Neural crest cell (in vitro differentiated cells): ENCODE measurements at places on chromosomes 4 and X. TPM values are rescaled to one million over a fixed set of nuclear protein-coding genes. Genes with fewer than 3 reads are reported as not detected.

DNA sequence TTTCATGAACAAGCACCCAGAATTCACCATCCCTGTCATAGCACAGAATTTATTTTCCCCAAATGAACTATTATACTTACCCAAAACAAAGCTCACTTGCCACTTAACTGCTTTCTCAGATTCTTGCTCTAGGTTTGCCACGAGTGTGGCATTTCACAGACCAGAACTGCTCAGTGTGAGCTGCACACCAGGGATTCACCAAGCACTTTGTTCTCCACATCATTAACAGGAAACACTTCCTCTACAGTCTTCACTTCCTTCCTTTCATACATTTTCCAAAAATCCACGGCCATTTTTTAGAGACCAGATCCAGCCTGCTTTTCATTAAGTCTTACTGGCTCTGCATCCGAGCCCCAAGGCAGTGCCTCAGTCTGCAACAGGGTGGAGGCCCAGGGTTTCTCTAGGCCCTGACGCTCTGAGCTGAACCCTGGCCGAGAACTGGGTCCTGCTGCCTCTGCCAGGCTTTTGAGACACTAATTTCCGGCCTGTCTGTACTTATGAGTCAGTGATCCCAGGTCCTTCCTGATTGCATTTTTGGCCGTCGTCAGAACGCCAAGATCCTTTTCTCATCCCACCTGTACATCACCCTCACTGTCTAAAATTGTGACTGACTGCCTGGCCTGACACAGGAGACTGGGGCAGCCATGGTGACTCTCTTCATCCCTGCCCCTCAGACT lies 67.6 kb upstream of the MTNR1A start:
- no peak for DNase-seq
- peaks cover 24% of the 10 kb centered on the region for H3K4me1 ChIP-seq
- H3K4me3 ChIP-seq, result no peak overlapping the region
- H3K36me3 ChIP-seq, result peaks cover 56% of the 10 kb centered on the region

DNA sequence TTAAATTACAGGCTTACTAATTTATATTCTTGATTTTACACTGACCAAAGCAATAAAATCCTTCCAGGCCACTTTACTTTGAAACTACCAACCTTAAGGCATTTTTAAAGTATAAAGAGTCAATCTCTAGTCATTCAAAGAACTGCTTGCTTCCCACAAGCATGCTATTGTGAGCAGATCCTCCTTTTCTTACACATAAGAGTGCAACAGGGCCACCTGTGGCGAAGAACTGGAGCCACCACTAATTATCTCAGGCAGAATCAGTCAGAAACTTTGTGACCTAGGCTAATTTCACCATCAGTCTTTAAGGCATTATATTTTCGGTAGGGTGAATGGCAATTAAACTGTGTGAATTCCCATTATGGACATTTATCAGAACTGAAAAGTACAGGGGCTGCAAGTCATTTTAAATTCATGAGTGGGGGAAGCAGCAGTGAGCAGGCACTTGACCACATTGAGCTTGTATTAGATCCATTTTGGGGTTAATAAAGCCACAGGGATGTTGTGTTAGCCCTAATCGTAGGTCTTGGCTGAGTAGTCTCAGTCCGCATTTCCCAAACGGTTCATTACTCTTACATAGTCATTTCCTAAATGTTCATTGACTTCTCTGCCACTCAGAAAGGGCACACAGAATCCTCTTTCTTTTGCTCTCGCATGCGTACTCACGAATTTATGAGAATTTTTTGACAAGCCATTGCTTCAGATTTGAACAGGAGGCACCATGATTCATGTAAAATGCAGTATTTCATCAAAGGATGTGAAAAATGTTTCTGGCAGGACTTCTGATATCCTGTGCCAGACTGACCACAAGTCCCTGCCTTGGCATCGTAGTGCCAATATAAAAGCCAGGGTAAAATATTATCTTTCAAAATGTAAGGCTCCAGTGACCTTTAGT lies 39.8 kb downstream of the NPY2R start:
- H3K36me3 ChIP-seq, result no peaks in the 10 kb centered on the region
- no peak overlapping the region for H3K4me3 ChIP-seq
- H3K27me3 ChIP-seq, result peaks cover 4% of the 10 kb centered on the region
- no peak for DNase-seq
- H3K4me1 ChIP-seq, result peaks cover 13% of the 10 kb centered on the region

GRCh38 chr4:1759818-1760223 lies 33.3 kb upstream of the FGFR3 start:
- DNase-seq, result no peak
- no peak overlapping the region for H3K4me3 ChIP-seq
- H3K27me3 ChIP-seq, result no peaks in the 10 kb centered on the region
- H3K4me1 ChIP-seq, result peaks cover 5% of the 10 kb centered on the region

DNA sequence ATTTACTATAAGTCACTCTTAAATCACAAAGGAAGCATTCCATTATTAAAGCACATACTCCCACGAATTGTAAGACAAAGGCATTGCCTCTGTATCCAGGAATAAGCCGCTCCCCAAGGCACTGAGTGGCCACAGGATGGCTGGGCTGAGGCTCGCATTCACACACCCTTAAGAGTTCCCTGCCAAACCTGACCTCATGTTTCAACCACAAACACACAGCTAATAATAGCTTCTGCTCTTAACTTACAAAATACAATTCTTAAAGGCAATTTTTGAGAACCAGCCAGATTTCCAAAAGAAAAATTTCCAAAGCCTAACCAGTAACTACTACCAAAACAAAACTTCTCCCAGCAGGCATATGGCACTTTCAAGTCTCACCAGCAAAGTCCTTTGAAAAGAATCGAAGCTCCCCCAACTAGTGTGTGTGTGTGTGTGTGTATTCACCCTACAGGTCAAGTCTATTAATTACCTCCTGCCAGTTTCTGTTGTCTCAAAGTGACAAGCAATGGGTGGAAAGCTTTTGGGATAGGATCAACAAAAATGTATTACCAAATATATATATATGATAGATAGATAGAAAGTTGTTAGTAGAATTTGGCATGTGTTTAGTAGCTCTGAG lies 36.0 kb downstream of the ARHGAP6 start:
- H3K4me1 ChIP-seq, result no peaks in the 10 kb centered on the region
- no peaks in the 10 kb centered on the region for H3K27me3 ChIP-seq
- peak overlapping the region; percentile 24 for H3K27ac ChIP-seq
- DNase-seq, result no peak
- no peak overlapping the region for H3K4me3 ChIP-seq

GRCh38 chr4:119026662-119027444 lies 108.8 kb upstream of the MYOZ2 start:
- no peak for DNase-seq
- H3K27ac ChIP-seq, result peak overlapping the region; percentile 83
- no peaks in the 10 kb centered on the region for H3K27me3 ChIP-seq
- H3K36me3 ChIP-seq, result no peaks in the 10 kb centered on the region

- H3K27ac ChIP-seq, result no peak overlapping the region
- H3K36me3 ChIP-seq, result no peaks in the 10 kb centered on the region
- DNase-seq, result peak; percentile 3
- no peak overlapping the region for H3K4me3 ChIP-seq
- H3K27me3 ChIP-seq, result no peaks in the 10 kb centered on the region
These were observed 238.8 kb downstream of the GRIA3 start for GRCh38 chrX:123422875-123423274.

DNA sequence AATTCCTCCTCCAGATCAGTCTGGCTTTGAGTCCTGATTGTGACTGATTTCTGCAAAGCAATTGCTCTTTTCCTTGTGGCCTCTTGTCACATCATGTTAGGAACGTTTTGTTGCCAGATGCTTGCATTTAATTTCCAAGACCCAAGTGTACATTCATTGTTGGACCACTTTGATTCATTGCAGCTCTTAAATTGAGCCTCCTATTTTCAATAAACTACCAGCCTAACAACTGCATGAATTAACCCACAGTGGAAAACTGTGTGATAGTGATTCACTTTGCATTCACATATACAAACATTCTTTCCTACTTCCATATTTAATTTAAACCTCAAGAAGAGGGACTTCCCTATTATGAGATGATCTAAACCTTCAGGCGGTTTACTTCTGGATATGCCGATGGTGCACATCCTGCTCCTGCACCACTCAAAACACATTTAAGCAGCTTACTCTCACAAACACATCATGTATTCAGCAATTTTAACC lies 118.4 kb downstream of the AFF1 start:
- H3K4me1 ChIP-seq, result peaks cover 40% of the 10 kb centered on the region
- no peak overlapping the region for H3K27ac ChIP-seq
- H3K36me3 ChIP-seq, result peaks cover 19% of the 10 kb centered on the region
- no peak for DNase-seq

- H3K27me3 ChIP-seq, result no peaks in the 10 kb centered on the region
- H3K4me3 ChIP-seq, result no peak within 1 kb of the TSS
- no peak within 1 kb of the TSS for H3K27ac ChIP-seq
- no peak for DNase-seq
These were observed at the start of gene TKTL2 for GRCh38 chr4:163473576-163473975. Gene TKTL2 (minus strand): TSS chr4:163473754. CDS start chr4:163473734, 20 bp downstream.

GRCh38 chr4:3871881-3872833 lies 106.0 kb downstream of the ADRA2C start:
- no peak overlapping the region for H3K4me3 ChIP-seq
- no peak overlapping the region for H3K27ac ChIP-seq
- peaks cover 2% of the 10 kb centered on the region for H3K36me3 ChIP-seq

- no peak overlapping the region for H3K27ac ChIP-seq
- DNase-seq, result no peak
- no peaks in the 10 kb centered on the region for H3K4me1 ChIP-seq
- H3K36me3 ChIP-seq, result no peaks in the 10 kb centered on the region
- no peaks in the 10 kb centered on the region for H3K27me3 ChIP-seq
- H3K4me3 ChIP-seq, result no peak overlapping the region
These were observed 623.9 kb downstream of the CENPC start for GRCh38 chr4:66921433-66921832.

- H3K27ac ChIP-seq, result peak overlapping the region; percentile 65
- H3K36me3 ChIP-seq, result peaks cover 4% of the 10 kb centered on the region
- no peak for DNase-seq
These were observed 186.4 kb upstream of the GALNT7 start for GRCh38 chr4:172982151-172982590.

DNA sequence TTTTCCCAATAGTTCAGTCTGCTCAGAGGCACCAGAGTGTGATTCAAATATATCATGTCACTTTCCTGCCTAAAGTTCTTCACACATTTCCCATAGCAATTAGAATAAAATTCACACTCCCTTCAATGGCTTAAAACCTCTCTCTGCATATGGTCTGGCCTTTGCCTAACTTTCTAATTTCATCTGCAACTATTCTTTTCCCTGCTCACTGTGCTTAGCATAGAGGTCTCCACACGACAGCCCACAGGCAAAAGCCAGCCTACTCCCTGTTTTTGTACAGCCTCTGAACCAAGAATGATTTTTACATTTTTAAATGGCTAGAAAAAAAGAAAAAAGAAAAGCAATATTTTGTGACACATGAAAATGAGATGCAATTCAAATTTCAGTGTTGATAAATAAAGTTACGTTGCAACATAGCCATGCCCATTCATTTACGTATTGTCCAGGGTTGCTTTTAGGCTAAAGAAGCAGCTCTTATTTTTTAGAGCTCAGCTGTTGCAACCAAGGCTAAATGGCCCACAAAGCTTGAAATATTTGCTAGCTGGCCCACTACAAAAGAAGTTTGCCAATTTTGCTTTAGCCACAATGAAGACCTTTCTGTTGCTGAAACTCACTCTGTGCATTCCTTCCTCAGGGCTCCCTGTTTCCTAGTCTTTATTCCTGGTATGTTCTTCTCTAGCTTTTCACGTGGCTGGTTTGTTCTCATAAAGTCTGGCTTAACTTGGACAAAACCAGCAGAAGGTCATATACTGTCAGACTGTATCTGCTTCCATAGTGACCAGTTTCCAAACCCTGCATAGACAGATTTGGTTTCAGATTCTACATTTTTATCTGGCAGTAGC lies 26.6 kb upstream of the IRF2 start:
- H3K36me3 ChIP-seq, result no peaks in the 10 kb centered on the region
- no peaks in the 10 kb centered on the region for H3K27me3 ChIP-seq
- no peak for DNase-seq
- no peak overlapping the region for H3K27ac ChIP-seq
- no peak overlapping the region for H3K4me3 ChIP-seq

DNA sequence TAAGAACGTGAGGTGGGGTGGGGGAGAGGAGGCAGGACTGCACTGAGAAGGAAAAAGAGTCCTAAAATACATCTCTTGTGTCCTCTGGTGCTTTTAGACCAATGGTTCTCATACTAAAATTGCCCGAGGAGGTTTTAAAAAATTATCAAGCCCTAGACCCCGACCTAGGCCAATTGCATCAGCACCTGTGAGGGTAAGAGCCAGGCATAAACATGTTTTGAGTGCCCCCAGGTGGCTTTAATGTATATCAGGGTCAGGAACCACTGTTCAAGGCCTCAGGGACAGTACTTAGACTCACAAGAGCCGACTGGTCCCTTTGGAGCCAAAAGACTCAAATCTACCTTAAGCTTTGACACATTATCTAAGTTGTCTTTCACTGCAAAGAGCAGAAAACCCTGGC lies 37.5 kb upstream of the TMEM150C start:
- no peaks in the 10 kb centered on the region for H3K27me3 ChIP-seq
- no peak for DNase-seq
- peaks cover 8% of the 10 kb centered on the region for H3K4me1 ChIP-seq

Gene IL15
- total RNA-seq, result not detected in 2 replicates

Gene RIBC1
- total RNA-seq, result 1.3 and 1.5 TPM in 2 replicates

Gene ZDHHC15
- 3.0 and 3.7 TPM in 2 replicates for total RNA-seq

Gene RTL3
- total RNA-seq, result not detected in 2 replicates

Gene CENPVL2
- total RNA-seq, result 1.3 and 1.6 TPM in 2 replicates

Gene SASH3
- total RNA-seq, result not detected in 2 replicates

Gene PCDH7
- 6.8 and 8.0 TPM in 2 replicates for total RNA-seq

Gene SNX12
- 77.5 and 78.3 TPM in 2 replicates for total RNA-seq
